Caki2 (cell line): ENCODE measurements at places on chromosomes 7 and 10.

- DNase-seq = no peak
Measured at GRCh38 chr10:24136070-24136469, 72.9 kb upstream of the KIAA1217 start.

GRCh38 chr7:78153285-78153684, 354.7 kb downstream of the PHTF2 start:
- no peak for DNase-seq

DNA sequence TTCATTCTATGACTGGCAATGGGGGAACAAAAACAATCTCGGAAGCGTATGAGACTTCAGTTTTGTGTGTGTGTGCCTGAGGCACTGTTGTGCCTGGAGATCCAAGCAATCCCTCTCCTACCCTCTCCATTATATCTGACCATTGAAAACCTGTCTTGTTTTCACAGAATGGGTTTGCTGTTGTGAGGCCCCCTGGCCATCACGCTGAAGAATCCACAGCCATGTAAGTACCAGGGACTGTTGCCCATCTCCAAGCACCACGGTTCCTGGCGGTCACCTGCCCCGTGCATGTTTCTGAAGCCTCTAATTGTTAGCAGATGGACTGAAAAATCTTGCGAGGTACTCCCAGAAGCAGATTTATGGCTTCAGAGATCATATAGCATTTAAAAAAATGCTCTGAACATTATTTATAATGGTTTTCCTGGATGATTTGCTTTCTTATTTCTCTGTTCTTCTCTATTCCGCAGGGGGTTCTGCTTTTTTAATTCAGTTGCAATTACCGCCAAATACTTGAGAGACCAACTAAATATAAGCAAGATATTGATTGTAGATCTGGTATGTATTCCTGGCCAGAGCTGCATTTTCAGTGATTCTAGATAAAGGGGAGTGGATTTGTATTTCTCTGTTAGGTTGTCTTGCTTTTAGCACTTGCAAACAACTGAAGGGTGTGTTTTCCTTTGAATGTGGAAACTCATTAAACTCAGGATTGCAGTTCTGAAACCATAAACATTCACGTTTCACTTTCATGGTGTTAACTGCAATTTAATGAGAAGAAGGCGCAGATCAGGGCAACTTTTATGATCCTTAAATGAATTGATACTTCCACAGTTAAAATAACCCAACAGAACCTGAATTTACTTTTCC, 288.2 kb downstream of the TWIST1 start:
- DNase-seq = no peak

- peak; percentile 84 for DNase-seq
Measured at GRCh38 chr7:140059273-140060242, 3.2 kb downstream of the PARP12 start.

- no peak for DNase-seq
Measured at GRCh38 chr10:124557648-124558338, 96.2 kb downstream of the LHPP start.

GRCh38 chr10:58826694-58827093, 314.0 kb downstream of the BICC1 start:
- no peak for DNase-seq

DNA sequence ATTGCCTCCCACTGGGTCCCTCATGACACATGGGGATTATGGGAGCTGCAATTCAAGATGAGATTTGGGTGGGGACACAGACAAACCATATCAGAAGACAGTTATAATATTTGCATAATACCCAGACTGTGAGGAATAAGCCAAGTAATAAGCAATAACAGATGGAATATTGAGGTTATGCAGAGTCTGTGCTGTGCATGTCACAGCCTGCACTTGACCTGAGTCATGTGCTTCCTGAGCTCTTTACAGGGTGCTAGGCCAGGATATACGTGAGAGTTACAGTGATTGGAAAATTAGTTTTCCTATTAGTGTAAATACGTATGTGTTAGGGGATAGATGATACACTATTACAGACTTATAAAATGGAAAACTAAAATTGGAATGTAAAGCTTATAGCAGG, 288.7 kb downstream of the SDK1 start:
- DNase-seq = no peak

- no peak for DNase-seq
Measured at GRCh38 chr7:1749351-1749863, 79.3 kb downstream of the ELFN1 start.

DNA sequence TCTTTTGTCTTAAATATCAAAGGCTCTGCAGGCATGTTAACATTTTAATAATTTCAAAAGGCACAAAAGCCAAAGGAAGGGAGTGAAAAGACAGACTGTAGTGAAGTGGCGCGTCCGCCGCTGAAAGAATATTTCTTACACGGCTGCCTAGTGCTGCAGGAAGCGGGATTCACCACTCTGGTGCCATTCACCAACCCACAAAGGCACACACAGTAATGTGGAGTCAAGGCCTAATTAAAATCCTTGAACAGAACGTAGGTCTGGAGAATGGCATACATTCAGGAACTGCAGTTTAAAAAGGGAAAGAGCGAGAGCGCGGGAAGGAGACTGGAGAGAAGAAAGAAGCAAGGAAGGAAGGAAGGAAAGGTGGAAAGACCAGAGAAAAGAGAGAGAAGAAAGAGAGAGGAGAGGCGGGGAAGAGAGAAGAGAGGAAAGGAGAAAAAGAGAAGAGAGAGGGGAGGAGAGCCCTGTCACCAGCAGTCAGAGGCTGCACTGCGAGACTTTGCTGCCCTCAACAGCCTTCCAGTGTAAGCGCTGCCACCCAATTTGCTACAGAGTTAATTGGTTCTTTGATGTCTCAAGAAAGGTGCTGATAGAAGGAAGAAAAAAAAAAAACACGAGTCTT, 554.0 kb downstream of the MDFIC start:
- DNase-seq = no peak

DNA sequence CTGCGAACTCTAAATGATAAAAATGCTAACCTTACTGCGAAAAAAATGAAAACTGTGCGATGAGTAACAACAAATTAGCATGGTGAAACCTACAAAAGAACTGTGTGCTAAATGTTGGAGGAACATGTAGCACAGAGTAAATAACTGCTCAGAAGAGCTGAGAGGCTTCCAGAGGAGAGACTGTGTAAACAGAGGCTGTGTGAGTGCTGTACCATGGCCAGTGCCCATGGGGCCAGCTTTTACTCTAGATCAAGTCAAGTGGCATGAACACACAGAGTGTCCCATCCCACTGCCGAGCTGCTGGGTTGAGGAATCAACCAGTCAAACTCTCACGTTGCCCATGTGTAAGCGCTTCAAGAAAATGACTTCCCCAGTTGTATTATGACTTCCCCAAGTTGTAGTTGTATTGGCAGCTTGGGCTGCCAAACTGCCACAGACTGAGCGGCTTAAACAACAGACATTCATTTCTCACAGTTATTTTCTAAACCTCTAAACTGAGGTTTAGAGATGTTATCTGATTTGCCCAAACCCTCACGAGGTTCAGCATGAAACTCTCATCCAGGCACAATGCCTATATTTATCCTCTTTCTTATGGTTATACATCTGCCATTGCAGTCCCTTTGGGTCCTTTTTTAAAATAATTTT, 270.7 kb downstream of the ABCA13 start:
- no peak for DNase-seq

DNA sequence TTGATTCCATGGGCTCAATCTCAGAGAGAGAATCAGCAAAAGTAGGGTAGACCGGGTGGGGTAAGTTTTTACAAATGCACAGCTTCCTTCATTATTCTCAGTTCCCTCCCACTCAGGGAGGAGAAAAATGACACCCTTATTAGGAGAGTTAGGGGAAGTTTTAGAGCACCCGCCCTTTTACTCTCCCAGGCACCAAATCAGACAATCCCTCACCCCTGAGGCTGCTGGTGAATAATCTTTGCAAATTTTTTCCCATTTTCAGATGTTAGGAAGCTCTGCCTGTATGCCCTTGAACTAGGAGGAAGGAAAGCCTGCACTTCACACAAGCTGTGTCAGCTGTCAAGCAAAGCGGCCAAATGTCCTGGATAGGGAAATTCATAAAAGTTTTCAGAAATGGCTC, 834.9 kb downstream of the GRID1 start:
- DNase-seq = no peak

GRCh38 chr7:94700926-94701554, 45.1 kb upstream of the SGCE start:
- no peak for DNase-seq

- peak; percentile 69 for DNase-seq
Measured at GRCh38 chr10:34364253-34365037, 450.7 kb downstream of the PARD3 start.

- no peak for DNase-seq
Measured at GRCh38 chr7:106604303-106604924, 56.5 kb downstream of the CCDC71L start.

DNA sequence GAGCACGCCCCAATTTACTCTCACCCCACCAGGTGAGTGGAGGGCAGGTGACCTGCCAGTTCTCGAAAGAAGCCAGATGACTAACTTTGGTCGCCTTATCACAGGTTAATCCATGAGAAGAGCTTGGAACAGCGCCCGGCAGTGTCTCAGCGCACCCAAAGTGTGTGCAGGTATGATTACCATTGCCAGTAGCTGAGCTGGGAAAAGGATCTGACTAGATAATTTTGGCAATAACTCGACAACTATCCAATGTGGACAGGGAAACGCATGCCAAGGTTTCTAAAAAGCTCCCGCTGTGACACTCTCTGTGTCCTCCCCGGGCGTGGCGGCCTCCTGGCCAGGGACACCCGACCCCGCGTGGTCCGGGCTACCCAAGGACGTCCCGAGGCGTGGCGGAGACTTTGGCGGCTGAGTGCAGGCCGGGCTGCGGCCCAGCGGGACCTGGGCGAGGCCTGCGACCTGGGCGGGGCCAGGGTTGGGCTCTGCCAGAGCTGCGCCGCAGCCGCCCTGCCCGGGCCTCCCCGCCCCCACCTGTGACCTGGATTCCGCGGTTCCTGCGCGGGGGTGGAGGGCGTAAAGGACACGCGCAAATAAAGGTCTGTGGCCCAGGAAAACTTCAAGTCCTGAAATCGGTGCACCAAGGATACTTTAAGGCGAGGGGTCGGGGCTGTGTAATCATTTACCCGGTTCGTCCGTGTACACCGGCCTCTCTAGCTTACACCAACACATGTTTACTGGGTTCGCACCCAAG, 13.7 kb upstream of the WAPL start:
- peak; percentile 58 for DNase-seq

DNA sequence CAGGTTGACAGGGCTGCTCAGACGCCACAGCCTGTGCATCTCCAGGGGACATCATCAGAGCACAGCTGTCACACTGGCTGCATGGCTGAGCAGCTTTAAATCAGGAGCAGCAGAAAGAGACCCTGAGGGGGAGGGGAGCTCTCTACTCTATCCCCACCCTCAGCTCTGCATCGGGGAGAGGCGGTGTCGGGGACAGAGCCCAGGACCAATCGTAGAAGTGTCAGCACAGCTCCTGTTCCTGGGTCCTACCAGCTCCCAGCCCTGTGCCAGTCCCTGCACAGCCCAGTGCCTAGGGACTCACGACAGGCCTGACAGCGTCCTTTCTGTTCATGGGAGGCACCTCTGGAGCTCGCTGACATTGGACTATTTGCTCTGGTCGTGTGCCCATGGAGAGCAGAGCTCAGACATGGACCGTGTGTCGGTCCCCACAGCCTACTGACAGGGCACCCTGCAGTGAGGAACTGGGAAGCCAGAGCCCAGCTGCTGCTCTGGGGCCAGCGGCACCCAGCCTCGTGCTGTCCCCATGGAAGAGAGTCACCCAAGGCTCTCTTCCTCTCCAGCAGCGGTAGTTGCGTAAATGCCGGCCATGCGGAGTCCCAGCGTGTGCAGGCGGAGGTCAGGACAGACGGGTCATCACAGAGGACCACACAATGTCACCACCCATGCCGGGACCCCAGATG, 20.4 kb upstream of the ANTXRL start:
- DNase-seq = no peak

DNA sequence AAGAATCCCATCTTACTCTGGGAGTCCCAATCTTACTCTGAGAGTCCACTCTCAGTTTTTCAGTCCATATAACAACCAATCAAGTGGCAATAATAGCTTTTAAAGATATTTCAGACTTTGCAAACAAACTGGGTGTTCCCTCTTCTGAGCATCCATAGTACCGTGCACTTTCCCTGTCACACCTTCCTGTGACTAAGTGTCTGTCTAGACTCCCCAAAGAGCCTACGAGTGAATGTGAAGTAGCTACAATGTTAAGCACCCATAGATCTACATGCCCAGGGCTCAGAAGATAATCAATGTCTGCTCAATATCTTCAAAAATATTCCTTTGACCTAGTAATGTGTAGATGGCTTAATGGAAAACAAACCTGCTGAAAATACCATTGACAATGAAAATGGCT, 95.6 kb upstream of the ASAH2 start:
- no peak for DNase-seq

GRCh38 chr7:50608196-50608906, 43.1 kb upstream of the DDC start:
- no peak for DNase-seq

GRCh38 chr10:96401036-96401435, 42.2 kb upstream of the OPALIN start:
- no peak for DNase-seq
